ENCODE measurements at places on chromosomes 2 and 18.

- no peak for DNase-seq
Observed at GRCh38 chr2:63881205-63881604, 39.5 kb downstream of the UGP2 start.

GRCh38 chr2:121350890-121351289 lies 65.9 kb upstream of the TFCP2L1 start:
- DNase-seq: no peak

DNA sequence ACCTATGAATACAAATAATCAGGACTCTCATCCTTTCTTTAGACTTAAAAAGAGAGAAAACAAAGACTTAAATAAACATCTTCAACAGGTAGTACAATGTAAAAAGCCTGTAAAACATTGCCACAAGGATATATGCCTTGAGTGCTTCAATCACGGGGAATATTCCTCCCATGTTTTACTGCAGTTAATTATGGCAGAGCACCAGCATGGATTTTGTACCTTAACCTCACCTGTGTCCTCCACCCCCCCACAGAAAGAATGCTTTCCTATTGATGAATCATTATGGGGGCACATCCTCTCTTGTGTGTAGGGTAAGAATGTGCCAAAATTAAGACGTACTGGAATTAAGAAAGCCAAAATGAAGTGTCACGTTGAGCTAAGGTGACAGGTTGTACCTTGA lies 189.9 kb upstream of the FOSL2 start:
- DNase-seq: no peak

DNA sequence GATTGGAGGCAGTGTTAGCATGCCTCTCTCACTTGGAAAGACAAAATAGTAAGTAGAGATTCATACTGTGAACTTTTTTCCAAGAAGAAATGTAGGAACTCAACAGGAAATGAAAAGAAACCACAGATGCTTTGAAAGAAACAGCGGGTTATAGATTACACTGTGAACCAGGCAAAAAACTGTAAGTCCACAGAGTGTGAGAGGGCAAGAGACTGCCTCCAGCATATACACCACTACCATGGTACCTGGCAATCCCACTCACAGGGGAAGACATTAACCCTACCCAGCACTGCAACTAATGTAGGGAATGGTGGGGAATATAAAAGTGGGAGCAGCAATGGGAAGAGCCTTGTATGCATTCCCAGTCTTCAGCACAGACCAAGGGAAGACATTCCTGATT lies 150.6 kb upstream of the GALNT5 start:
- no peak for DNase-seq

DNA sequence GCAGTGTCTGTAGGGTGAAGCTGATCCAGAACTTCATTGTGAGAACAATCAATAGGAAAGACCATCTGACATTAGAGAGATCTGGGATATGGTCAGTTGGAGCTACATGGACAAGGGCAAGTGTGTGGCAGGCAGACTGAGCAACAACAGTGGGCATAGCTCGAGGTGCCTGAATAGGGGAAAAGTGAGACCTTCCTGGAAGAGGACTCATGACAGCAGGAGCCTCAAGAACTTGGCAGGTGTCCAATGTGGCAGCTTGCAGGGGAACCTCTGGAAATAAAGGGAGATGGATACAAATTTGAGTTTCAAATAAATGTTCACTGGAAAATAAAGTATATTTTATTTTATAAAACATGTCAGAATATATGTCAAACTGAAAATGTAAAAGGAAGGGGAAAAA lies 117.9 kb downstream of the TANC1 start:
- DNase-seq: no peak

- no peak for DNase-seq
Observed at GRCh38 chr18:6096730-6097129, 201.4 kb upstream of the TMEM200C start.

DNA sequence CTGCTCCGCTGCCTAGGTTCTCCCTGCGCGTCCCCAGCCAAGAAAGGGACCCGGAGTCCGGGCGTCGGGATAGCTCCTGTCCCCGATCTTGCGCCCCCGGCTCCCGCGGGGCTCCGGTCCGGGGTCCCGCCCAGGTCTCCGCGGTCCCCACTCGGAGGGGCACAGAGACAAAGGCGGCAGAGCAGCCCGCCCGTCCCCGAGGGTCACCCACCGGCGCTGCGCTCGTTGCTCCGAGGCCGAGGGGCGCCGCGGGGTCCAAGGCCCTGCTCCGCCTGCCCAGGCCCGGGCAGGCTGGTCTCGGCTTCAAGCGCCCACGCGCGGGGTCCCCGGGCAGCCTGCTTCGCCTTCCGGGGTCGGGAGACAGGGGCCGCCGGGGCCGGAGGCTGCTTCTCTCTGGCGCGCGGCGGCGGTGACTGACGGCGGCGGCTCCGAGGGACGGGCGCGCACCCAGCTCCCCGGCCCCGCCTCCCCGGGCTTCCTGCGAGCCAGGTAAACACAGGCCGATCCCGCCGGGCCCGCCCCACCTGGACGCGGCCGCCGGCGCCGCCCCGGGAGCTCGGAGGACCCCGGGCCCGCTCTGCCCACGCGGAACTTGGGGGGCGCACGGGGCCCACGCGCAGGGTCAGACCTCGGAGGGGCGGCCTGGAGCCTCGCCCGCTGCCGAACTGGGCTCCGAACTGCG lies at the start of gene MBP:
MBP (minus strand) TSS at position 415 of the 682 bp plus-strand sequence. CDS start 27,522 bp downstream, outside the sequence.
- peak; percentile 89 for DNase-seq

Measured in prostate gland (tissue), 2 donors.